Suppressor macrophage treated with lipopolysaccharide for 4 hours (primary cell): ENCODE measurements at places on chromosomes 5 and 9.

DNA sequence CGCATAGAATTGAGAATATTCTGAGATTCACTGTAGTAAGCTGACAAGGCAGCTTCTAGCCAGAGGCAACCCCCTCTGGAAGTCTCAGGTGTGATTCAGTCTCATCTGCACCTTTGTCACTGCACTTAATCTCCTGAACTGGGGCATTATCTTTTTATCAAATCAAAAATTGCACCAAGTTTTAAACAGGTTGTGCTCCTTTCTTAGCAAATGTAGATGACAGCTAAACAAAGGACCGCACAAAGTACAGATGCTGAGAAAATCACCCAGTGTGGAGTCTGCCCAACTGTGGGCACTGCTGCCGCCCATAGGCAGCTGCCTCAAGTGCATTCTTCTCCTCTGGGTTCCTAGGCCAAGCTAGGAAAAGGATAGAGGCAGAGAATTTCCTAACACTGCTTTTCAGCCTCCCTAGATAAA is 51.1 kb downstream of the STARD4 start:
- DNase-seq = no peak

DNA sequence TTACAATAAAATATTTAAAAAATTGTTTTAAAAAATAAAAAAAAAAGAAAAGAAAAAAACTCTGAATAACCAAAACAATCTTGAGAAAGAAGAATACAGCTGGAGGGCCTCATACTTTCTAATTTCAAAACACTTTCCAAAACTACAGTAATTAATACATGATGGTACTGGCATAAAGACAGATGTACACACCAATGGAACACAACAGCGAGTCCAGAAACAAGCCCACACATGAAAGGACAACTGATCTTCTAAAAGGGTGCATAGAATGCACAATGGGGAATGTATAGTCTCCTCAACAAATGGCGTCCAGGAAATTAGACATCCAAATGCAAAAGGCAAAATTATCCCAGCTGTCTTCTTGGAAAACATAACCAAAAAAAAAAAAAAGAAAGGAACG is 99.6 kb downstream of the LURAP1L start:
- DNase-seq = no peak

GRCh38 chr9:92668746-92669526 is 995 bp downstream of the IPPK start:
- peak; percentile 25 for DNase-seq

DNA sequence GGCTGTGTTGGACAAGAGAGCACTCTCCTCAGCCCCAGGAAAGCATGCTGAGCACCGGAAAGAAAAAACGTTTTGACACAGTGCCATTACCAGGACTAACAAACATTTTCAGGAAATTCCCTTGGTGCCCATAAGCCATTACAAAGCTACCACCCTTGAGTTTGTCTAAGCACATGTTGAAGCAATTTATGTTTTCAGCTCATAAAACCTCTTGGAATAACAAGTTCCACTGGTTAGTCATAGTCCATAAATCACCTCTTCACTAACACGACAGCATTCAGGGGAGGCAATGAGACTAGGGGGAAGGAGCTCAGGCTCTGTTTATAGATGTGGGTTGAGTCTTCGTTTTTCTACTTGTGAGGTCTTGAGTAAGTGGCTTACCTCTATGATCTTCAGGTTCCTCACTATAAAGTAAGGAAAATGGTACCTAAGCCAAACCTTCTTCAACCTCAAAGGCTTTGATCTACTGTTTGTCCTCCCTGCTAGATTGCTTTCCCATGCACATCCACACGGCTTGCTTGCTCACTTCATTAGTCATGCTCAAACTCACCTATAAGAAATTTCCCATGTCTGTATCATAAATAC is 65.4 kb downstream of the DRD1 start:
- no peak for DNase-seq

- no peak for DNase-seq
Observed at GRCh38 chr9:127253446-127253845, 11.1 kb upstream of the GARNL3 start.

DNA sequence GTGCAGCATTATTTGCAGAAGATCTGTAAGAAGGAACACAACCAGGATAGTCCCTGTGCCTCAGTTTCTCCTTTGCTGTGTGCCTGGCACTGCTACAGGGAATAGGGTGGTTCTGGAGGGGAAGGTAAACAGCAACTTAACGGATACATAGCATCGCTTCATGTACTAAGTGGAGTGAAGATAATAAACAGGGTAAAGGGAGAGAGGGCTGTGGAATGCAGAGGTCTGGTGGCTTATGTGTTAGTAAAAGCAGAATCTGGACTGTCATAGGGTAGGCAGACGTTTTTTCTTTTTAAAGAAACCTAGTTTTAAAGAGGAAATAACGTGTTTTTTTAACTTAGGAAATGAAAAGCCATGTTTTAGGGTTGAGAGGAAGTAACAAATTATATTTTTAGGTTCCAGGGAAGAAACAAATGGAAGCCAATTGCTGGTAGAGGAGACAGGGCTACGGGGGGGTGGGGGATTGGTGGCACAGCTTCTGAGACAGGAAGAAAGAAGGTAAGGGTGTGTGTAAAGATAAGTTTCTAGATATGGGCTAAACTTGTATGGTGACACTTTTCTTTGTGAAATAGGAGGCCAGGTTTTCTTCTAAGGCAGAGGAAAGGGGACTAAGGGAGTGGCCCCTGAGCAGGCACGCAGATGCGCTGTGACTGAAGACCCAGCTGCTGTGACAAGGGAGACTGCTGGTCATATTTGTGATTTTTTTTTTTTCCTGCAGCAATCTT is 1.3 kb downstream of the GNG10 start:
- peak; percentile 13 for DNase-seq

- DNase-seq = no peak
Observed at GRCh38 chr5:121430538-121430937, 421.1 kb upstream of the FTMT start.

DNA sequence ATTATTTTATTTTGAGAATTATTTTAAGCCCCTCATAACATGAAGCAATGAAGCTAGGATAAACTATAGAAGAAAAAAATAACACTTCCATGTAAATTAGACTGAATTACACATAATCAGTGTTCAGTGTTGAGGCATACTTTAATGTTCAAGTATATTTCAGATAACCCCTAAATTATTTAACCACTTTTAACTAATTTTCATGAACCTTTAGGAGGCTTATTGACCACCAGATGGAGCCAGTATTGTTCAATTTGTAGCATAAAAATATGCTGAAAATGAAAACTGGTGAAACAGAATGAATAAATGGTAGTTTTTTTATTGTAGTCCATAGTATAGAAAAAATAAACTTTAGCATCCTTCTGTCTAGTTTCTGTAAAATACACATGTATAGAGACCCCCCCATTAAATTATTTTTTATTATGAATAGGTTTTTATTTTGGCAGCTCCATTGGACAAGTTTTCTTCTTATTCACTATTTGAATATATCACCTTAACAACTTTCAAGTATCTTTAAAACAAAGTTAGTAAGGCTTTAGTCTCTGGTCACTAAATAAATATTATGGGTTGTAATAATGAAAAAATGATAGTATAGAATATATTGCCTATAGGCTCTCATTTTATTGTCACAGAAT is 190.1 kb downstream of the CWC27 start:
- peak; percentile 63 for DNase-seq

- no peak for DNase-seq
Observed at GRCh38 chr5:181100121-181100875, 30.7 kb downstream of the OR2V1 start.

DNA sequence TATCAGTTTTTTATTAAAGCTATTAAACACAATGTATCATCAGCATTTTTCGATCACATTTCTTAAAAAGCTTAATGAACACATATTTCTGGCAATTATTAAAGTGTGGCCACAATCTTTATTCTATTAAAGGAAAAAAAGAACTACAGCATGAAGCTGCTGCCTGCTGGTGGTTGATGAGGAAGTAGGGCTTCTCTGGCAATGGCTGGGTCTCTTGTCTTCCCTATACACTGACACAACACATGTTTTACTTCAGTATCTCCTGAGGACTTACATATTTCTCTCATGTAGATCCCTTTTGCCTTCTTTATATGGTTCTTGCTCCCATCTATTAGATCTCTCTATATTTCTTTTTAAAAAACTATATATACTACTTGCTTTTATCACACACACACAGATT is 590.7 kb downstream of the RAB3C start:
- no peak for DNase-seq

- no peak for DNase-seq
Observed at GRCh38 chr9:89475891-89476440, 21.9 kb downstream of the SEMA4D start.

GRCh38 chr5:137113161-137113560 is 386.0 kb downstream of the SPOCK1 start:
- no peak for DNase-seq

- DNase-seq = peak; percentile 90
Observed at GRCh38 chr5:150410524-150411244, 2.0 kb downstream of the CD74 start.

GRCh38 chr5:145925353-145925752 is 11.0 kb upstream of the SH3RF2 start:
- no peak for DNase-seq

- no peak for DNase-seq
Observed at GRCh38 chr5:115815693-115816225, 700 bp downstream of the CDO1 start.

DNA sequence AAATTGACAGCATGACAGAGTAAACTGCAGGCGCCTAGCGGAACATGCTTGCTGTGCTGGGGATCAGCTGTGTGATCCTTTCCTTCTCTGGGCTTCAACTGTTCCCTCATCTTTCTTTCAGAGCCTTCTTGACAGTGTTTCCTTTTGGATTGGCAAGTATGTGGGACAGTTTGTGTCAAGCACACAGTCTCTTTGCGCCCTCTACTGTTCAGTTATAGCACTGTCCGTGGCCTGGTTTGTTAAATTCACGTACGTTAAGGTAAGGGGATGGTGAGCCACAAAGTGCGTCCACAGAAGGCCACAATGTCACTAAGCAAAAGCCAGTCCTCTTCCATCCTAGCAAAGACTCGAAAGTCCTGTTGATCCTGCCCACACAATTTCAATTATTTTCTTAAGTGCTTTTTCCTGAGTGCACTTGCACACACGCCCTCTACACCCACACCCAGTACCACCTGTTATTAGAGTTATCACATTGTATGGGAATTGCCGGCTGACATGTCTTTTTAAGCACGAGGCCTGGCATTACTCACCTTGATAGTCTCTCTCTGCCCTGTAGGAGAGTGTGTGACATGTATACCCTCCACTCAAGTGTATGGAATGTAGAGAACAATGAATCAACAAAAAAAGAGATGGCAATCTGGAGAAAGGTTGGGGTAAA is 22.5 kb upstream of the PTPN3 start:
- peak; percentile 67 for DNase-seq

DNA sequence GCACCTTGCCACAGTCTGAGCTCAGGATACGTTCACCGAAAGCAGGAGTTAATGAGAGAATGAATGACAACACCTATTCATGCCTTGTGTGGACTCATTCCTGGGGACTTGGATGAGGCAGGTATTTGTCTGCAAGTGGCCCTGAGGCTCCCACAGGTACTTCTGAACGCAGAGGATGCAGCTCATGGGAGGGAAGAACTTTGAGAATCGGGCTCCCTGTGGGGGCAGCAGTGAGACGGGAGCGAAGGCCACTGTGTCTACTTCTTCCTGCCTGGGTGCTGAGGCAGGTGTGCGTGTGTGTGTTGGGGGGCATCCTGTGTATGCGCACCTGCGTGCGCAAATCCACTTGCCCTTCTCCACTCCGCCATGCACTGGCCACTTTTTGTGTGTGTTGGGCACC is 42.2 kb downstream of the PTPN3 start:
- DNase-seq = no peak

GRCh38 chr5:37714756-37715155 is 125.1 kb downstream of the GDNF start:
- no peak for DNase-seq

DNA sequence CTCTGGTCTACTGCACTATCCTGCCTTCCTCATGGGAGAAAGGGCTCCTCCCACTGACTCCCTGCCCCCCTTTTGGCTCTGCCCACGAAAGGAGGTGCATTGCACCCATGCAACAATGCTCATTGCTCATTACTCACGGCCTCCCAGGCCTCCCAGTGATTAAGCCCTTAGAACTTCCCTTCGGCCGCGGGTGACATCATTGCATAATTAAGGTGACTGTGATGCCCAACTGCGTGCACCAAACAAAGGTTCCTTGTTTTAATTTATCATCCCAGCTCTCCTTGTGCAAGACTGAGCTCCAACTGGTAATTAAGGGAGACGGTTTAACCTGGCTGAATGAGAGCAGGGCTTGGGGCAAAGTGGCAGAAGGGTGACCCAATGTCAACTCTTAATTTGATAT is 180.4 kb downstream of the GAS1 start:
- peak; percentile 94 for DNase-seq

GRCh38 chr9:127519301-127520166 is 68.2 kb downstream of the LRSAM1 start:
- peak; percentile 97 for DNase-seq

DNA sequence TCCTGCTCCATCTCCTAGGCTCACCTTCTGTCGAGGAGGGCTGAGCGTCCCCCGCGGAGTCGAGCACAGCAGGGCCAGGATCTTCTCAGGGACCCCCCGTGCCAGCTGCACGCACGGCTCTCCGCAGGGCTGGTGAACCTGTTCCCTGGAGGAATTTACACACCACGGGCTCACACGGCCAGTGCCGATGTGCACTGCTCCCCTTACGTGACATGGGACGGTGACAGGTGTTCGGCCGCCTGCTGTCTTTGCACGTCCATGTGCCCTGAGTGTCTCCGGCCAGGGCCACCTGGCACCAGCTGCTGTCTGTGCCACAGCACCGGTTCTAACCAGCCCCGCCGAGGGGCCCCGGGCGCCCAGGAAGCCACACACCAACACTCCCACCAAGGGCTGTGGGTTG is 8.7 kb upstream of the AGPAT2 start:
- DNase-seq = no peak

GRCh38 chr9:3290231-3290840 is 235.5 kb downstream of the RFX3 start:
- no peak for DNase-seq

GRCh38 chr5:127399068-127399467 is 108.5 kb downstream of the MEGF10 start:
- DNase-seq = no peak

- no peak for DNase-seq
Observed at GRCh38 chr9:114096041-114096511, 3.0 kb downstream of the KIF12 start.

DNA sequence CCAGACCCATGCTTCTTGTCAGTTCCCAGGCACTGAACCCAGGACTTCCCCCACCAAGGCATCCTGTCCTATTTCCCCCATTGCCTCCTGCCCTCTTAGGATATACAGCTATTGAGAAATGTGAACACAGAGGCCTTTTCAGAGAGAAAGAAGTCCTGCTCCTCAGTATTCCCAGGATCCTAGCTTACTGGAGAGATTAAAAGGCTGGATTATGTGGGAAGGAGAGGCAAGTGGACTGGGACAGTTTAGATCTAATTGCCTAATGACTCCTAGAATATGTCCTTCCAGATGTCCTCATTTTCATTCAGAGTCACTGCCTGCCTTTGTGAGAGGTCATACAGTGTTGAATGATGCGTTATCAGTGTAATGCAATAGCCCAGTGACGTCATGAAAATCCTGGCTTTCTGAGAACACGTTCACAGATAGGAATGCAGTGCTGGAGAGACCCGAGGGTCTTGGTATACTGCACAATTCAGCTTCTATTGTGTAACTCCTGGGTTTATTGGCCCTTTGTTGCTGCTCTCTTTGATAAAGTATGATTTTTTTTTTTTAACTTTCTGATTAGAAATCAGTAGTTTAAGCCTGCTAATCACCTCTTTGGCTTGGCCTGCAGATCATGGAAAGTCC is 26.2 kb downstream of the WWC1 start:
- peak; percentile 28 for DNase-seq

- no peak for DNase-seq
Observed at GRCh38 chr5:40160435-40160834, 519.3 kb upstream of the PTGER4 start.
